Mesendoderm (in vitro differentiated cells): ENCODE measurements at places on chromosomes 5 and 9.
A peak's percentile ranks its signal among the peaks of the same experiment; 100 is the strongest.

DNA sequence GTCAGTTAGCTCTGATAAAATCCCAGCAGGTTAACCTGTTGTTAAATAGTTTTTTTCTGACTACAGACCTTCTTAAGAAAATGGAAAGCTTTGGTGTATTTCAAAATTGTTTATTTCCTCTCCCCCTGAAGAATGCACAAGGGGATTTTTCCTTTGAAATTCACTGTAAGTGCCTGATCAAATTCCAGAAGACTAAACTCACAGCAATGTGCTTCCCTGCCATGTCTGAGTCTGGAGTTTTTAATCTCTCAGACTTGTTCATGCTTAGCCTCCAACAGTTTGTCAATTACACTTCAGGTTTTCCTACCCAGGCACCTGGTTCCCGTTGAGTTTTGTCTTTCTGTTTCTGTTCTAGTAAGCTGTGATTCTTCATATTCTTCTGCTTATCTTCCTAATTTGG is 961.6 kb upstream of the CDH18 start:
- peak; percentile 38 for DNase-seq

- no peak for DNase-seq
These were observed 21.0 kb downstream of the TIMD4 start for GRCh38 chr5:156942064-156942463.

DNA sequence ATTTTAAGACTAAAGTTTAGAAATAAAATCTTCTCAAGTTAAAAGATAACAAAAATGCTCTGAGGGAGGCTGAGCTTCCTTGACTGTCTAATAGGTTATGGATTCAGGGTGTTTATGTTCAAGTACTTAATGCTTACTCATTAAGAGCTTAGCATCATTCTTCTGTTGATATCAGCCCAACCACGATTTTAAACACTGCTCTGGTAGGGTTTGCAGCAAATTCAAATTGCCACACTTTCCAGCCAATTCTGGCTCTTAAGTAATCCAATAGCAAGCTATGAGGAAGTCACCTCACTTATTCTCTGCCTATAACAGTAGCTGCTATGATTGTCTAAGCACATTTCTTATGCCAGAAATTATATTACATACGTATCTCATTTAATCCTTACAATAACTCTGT is 191.0 kb upstream of the KIF2A start:
- no peak for DNase-seq

DNA sequence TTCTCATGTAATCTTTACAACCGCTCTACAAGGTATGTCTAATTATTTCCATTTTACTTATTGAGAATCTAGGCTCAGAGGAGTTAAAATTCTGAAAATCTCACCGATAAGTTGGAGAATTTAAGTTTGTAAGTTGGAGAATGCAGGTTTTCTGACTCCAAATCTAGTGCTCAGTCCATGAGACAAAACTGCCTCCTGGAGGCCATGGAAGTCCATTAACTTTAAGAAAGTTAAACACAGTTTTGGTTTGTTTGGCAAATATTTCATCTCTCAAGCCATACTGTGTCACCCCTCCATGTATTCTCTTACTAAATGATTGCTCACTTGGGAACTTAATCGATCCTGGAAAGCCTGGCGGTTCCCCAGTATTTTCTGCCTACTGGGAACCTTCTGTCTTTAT is 52.6 kb downstream of the INIP start:
- peak; percentile 16 for DNase-seq
